Kasumi-1 (cell line): ENCODE measurements at places on chromosomes 4 and X.

- DNase-seq: no peak
Measured at GRCh38 chr4:20844311-20844710, 144.1 kb downstream of the PACRGL start.

DNA sequence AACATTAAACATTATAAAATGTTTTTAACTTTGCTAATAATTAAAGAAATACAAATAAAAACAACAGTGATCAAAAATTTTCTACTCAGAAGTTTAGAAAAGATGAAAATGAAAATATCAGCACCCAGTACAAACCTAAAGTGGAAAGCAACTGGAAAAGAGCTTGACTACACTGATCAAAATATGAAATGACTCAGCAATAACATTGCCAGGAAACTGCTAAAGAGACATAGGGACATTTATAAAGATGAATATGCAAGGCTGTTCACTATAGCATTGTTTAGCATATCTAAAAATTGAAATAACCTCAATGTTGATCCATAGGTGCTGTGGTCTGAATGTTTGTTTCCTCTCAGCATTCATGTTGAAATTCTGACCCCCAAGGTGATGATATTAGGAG is 88.5 kb upstream of the NOCT start:
- no peak for DNase-seq

DNA sequence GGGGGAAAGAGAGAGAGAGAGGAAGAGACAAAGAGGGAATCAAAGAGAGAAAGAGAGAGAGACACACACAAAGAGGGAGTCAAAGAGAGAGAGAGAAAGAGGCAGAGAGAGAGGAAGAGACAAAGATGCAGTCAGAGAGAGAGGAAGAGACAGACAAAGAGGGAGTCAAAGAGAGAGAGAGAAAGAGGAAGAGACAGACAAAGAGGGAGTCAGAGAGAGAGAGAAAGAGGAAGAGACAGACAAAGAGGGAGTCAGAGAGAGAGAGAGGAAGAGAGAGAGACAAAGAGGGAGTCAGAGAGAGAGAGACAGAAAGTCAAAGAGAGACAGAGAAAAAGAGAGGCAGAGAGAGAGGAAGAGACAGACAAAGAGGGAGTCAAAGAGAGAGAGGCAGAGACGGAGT is 45.5 kb downstream of the MAGEA9 start:
- no peak for DNase-seq

GRCh38 chr4:139957986-139958738 is 195.8 kb downstream of the MAML3 start:
- no peak for DNase-seq

GRCh38 chr4:16893141-16893651 is 5.2 kb downstream of the LDB2 start:
- DNase-seq: no peak

DNA sequence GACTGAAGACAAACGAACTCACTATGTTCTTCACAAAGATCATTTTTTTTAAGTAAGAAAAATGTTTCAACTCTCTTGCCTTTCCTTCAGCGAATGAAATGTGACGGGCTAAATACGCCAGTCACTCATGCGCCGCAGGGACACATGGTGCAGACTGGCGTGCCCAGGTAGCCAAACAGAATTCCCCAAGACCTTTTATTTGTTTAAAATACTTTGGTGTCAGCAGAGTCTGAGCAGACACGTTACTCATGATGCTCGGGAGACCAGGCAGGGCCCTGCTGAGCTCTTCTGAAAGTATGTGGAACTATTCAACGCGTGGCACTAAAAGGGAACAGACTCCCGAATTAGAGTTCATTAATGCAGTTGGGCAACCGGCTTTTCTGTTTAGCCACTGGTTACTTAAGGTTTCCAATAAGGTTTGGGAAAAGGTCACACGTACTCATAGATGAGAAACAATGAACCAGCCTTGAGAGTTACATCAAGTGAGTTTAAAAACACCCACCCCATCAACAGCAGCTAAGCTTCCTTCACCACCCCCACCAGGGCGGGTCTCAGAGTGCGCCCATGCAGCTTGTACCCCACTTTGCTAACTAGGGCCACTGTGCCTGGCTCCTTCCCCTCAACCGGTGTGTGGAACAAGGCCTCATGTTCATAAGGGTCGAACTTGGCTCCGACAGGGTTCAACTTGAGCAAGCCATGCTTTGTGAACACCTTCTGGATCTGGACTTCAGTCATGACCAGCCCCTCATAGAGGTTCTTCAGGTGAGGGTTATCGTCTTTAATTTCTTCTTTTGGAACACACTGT is 7.3 kb downstream of the GRPEL1 start:
- DNase-seq: no peak

GRCh38 chr4:180058691-180059215 is 2184.4 kb upstream of the TENM3 start:
- DNase-seq: peak; percentile 17

DNA sequence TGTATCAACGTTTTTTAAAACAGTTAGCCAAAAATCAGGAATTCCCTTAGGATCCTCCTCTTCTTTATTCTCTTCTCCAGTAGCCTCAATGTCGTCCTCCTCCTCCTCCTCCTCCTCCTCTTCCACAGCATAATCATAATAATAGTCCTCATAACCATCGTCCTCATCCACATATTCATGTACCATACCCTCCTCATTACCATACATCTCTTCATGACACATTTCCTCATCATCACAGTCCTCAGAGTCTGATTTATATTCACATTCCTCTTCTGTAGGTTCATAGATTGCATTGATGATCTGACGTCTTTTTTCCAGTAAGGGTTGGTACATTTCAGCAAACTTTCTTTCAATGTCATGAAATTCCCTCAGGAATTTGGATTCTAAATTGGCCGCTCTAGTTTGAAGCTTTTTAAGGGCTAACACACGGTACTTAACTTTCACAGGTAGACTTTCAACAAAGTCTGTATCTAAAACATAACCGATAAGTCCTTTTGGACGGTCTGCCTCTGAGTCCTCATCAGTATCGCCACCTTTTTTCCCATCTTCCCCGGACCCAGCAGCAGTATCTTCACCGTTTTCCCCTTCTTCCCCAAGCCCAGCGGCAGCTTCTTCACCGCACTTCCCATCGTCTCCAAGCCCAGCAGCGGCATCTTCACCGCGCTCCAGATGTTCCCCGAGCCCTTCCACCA is 771 bp downstream of the NAP1L2 start:
- no peak for DNase-seq

DNA sequence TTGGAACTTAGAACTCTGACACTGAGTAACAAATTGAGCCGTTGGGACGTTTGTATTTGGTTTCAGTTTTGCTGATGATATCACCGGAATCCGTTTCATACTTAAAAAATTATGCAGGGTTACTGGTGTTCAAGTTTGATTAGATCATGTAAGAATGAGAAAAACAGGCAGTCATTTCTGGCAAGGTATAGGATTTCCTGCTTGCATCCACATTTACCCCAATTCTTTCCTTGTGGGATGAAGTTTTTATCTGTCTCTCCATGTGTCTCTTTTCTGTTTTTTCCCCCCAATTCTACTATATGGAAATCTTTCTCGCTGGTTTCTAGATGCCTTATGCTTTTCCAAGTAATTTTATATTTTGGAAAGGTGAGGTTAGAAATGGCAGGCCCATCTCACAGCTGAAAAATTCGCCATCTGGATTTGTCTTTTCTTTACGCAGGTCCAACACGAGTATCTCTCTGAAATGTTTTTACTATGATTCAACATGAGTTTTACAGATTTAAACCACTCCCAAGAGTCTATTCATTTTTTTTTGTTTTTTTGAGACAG is 197.9 kb downstream of the SHOX start:
- DNase-seq: no peak

DNA sequence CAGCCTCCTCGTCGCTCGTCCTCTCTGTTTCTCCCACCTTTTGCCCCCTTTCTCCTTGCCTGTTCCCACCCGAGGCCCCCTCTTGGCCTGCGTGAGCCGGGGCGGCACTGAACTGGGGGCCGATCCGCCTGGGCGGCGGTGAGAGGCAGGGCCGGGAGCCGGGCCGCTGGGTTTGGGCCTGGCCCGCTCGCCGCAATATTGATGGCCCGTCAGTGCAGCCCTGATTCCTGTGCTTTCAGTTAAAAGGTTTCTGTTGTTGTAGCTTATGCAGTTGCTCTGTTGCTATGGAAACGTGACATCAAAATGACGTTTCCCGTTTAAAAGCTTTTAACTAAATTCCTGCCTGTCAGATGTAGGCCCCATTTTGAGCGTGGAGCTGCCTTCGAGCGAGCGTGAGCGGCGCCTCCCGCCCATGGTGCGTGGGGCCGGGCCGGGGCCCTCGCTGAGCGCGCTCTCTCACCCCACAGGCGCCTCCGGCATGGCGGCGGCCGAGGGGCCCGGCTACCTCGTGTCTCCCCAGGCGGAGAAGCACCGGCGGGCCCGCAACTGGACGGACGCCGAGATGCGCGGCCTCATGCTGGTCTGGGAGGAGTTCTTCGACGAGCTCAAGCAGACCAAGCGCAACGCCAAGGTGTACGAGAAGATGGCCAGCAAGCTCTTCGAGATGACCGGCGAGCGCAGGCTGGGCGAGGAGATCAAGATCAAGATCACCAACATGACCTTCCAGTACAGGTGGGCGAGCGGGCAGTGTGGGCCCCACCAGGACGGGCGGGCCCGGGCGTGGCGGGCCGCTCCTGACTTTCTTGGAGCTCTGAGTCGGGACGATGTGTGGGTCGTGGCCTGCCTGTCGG is at the start of gene MSANTD1:
TSS of gene MSANTD1 (plus strand) at position 349 of the 851 bp plus-strand sequence. CDS start at position 413, 64 bp downstream.
- DNase-seq: no peak

DNA sequence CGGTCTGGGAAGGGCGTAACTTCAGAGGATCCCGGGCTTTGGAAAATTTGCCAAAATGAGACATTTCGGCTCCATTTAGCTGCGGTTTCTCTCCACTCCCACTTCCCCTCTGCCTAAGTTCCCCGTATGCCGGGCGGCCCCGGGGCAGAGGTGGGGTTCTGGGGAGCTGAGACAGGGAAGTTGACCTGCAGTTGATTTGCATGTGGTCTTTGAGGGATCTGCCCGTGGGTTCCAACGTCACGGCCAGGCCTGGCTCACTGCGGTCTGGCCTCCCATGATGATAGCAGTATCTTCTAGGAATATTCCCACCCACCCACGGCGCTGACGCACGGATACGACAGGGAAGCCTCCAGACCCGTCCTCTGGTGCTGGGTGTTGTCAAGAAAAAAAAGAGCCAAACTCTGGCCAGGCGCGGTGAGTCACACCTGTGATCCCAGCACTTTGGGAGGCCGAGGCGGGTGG is 27.3 kb upstream of the CRLF2 start:
- peak; percentile 49 for DNase-seq

DNA sequence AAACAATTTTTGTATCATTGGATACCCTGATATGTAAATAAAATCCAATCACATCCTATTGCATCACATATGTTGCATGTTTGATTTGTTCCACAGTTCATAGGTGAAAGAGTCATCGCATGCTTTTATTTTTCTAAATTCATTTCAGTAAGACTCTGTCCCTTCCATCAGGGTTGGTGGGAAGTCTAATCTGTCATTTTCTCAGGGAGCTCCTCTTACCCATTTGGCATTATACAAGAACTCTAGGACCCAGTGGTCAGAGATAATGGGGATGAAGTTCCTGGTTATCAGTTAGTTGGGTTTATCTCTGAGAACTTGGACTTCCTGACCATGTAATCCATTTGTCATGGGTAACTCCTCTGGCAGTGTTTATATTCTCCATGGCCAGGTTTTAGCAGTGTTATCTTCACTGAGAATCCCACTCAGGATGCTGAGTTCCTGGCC is 227.1 kb upstream of the JADE1 start:
- DNase-seq: no peak

GRCh38 chr4:121900132-121900983 is 30.1 kb upstream of the BBS7 start:
- DNase-seq: peak; percentile 88

DNA sequence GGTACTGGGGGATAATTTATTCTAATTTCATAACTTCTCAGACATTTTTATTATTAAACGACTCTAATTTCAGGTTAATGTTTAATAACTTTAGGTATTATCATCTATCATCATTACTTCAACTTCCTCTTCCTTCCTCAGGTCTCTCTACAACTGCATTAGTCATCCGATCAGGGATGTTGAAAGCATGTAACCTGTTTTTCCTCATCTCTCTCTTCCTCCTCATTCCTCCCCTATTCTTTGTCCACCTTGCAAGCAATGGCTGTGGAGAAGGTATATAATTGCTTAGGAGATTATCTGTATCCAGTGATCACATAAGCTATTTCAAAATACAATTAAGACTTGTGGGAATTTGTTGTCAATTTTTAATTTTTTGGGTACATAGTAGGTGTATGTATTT is 632.6 kb upstream of the DIAPH2 start:
- no peak for DNase-seq

- no peak for DNase-seq
Measured at GRCh38 chr4:109877400-109877799, 29.5 kb downstream of the LRIT3 start.

DNA sequence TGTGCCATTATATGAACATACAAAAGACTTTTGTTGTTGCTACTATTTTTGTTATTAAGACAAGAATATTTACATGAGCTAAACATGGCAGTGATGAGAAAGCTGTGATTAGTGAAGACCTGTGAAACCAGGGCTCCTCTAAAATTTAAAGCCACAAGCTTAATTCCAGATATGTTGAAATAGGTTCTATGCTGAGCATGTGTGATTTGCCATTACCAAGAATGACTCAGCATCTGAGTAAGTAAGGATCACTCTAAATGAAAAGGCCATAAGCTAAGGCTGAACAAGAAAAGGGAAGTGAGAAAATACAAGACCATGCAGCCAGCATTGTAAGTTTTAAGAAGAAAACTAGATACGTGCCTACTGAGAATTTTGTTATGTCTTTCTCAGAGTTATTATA is 75.9 kb upstream of the CAMK2D start:
- DNase-seq: peak; percentile 92

DNA sequence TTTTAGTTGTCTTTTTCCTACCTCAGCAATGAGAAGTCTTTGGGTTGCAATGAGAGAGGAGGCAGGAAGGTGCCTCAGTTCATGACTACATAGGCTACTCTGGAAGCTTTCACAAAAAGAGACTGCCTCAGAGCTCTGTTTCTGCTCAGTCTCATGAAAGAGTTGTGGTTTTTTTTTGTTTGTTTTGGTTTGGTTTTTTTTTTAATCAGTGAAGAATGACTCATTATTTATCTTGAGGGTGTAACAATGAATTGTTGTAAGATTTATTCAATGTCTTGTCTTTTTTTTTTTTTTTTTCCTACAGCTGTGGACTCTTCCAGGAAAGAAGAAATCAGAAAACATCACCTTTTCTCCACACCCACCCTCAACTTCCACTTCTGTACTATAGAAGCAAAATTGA is 67.5 kb upstream of the CXCL13 start:
- DNase-seq: no peak

GRCh38 chr4:102281171-102281839 is 64.0 kb downstream of the SLC39A8 start:
- DNase-seq: no peak
